Suppressor macrophage (primary cell): ENCODE measurements at places on chromosomes 7 and 10.

- DNase-seq = no peak
Observed at GRCh38 chr7:54591404-54592386, 49.5 kb downstream of the VSTM2A start.

- no peak for DNase-seq
Observed at GRCh38 chr7:80027611-80028173, 106.9 kb upstream of the GNAI1 start.

GRCh38 chr7:79823246-79823951, 311.2 kb upstream of the GNAI1 start:
- no peak for DNase-seq

- no peak for DNase-seq
Observed at GRCh38 chr10:18294633-18295032, 154.4 kb downstream of the CACNB2 start.
